Stimulated activated naive CD8-positive, alpha-beta T cell treated with anti-CD3 and anti-CD28 coated beads, Interleukin-15, amount 100 ng/mL, for 72 hours (primary cell): ENCODE measurements at places on chromosomes 12 and 14.

DNA sequence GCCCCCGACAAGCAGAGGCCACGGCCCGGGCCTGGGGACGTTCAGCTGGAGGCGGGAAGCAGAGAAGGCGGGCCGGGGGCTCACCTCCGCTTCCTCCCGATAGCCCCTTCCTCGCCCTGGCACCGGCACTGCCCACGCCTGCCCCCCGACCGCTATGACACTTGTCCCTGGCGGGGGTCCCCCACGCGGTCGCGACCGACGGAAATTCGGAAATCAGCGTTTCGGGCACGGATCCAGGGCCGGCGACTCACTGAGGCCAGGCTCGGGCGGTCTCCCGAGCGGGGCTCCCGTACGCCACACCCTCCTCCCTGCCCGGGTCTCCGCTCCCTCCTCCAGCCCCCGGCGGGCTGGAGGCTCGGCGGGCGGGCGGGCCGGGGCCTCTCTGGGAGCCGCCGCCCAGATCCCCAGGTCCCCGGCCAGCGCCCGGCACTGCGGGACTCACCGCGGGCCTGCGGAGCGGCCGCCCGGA is 581 bp downstream of the PITPNM2 start:
- DNase-seq: peak; percentile 54

DNA sequence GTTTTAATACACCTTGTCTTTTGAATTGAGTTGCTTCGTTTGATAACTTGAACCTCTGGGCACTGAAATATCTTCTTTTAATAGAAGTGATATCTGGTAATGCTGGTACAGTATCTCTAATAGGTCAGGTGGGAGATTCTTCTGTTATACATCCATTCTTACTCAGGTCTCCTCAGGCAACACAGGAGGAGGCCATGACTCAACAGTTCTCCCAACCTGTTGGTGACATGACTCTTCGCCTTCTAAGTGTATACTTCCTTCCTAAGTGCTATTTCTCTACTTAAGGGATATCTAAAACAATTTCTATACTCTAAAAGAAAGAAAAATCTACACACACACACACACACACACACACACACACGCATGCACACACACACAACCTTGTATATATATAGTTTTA is 509.1 kb downstream of the PCNX1 start:
- no peak for DNase-seq

DNA sequence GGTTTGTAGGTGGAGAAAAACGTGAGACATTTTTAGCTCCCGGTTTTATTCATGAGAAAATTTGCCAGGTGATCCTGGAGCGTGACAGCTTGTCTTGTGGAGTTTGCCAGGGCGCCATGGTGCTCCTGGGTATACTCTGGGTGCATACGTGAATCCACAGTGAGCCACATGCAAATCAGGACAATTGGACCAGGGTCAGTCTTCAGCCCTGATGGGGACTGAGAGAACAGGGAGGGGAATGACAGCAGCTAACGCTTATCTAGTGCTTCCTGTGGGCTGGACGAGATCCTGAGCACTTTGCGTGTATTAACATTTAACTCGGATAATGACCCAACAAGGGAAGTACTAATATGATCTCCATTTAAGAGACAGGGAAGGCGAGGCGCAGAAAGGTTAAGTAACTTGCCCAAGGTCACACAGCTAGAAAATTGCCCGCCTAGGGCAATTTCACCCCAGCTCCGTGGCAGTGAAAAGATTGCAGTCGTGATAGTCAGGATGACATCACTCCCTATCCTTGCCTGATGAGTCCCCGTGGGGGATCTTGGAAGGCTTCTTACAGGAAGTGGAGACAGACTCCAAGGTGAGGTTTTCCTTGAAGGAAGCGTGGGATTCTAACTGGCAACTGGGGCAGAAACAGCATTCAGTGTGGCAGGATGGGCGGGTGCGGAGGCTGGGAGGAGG is 118.4 kb upstream of the NCOR2 start:
- DNase-seq: no peak

- DNase-seq: no peak
These were observed 164.7 kb downstream of the SSPN start for GRCh38 chr12:26360062-26360461.

DNA sequence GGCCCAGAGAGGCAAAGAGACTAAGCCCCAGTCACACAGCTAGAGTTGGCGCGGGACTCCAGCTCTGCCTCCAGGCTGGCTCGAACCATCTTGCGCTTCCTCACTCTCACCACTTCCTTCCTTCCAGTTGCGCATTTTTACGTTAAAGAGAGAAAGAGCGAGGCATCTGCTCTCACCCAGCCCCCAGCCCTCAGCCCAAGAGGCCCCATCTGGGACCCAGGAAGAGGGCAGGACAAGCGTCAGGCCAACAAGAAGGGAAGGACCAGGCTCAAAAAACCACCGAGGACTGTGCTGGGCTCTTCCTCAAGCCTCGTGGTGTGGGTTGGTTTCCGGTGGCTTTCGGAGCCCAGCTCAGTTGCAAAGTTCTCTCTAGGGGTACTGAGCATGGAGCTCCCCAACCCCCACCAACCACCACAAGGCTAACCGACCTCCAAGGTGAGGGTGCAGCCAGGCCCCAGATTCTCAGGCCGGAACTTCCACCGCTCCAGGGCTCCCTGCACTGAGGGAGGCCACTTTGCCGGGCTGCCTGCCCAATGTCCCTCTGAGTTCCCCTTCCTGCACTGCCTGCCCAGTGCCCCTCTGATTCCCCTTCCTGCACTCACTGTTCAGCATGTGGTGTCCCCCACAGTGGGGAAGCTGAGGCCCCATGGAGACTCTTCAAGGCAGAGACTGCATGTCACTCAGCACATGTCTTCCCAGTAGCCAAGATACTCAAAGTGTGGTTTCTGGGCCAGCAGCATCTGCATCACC is 35.9 kb downstream of the TESC start:
- peak; percentile 74 for DNase-seq

- no peak for DNase-seq
These were observed 32.9 kb upstream of the SPTLC2 start for GRCh38 chr14:77649326-77649725.

DNA sequence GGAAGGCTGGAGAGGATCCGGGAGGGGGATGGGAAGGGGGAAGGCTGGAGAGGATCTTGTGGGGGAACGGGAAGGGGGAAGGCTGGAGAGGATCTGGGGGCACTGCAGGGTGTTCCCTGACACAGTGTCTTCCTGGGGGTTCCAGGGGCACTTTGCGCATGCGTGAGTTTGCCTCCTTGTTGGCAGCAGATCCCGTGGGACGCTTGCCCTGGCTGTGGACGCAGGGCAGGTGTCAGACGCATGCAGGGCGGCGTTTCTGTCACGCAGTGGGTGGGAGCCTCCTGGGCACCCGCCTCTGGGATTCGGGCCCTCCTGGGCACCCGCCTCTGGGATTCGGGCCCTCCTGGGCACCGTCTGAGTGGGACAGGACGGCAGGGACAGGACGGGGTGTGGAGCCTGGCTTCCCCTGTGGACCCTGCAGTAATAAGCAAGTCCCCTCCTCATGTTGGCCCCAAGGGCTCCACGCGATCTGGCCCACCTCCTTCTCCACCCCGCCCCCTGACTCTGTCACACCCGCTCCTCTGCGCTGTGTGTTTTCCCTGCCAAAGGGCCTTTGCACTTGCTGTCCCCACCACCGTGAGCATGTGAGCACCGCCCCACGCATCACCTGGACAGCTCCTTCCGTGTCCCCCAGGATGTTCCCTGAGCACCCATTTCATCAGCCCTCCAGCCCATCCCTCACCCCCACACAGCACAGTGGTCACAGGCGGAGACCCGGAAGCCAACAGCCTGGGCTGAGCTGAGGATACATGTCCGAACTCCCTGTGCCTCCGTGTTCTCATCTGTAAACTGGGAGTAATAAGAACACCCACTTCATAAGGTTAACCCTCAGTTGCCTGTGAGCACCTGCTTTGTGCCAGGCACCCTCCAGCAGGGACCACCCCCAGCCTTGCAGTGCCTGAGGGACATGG is 4.4 kb downstream of the MMP17 start:
- no peak for DNase-seq

- no peak for DNase-seq
These were observed 204.4 kb downstream of the TMX1 start for GRCh38 chr14:51444353-51445000.

DNA sequence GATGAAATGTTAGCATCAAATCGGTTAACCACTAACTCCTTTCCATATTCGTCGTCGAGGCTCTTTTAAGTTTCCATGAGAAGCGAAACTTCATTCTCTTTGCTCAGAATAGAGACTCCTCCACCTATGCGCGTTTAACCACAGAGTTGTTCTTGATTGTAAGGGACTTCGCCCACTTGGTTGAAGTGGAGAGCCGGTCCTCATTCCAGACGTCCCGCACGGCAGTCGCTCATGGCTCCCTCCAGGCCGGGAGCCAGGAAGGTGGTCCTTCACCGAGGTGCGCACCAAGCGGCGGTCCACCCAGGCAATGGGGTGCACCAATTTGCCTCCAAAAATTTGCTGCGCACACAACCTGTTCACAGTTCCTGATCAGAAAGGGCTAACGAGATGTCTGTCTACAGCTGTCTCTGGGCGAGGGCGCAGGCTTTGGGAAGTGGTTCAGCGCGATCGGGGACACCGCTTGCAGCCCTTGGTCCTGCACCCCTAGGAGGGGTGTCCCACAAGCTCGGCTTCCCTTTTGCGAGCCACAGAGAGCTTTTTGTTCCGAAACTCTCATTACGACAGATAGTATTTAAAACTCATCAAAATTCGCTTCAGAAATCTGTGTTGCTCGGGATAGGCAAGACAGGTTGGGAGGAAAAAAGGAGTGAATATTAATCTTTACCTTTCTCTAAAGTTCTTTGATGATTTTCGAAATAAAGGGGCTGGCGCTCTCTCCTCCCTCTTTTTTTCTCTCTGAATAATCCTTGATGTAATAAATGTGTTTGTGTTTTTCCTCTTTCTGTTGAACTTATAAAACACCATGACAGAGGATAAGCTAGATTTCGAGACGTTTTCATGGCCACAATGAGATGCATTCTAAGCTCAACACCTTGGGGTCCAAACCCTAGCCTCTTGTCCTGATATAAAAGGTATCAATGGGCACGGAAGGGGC is 6.4 kb upstream of the ALX1 start:
- DNase-seq: no peak

GRCh38 chr12:127292736-127293135 is 974.2 kb upstream of the TMEM132C start:
- no peak for DNase-seq

- no peak for DNase-seq
These were observed 209.9 kb upstream of the GARIN2 start for GRCh38 chr14:66979101-66979974.

DNA sequence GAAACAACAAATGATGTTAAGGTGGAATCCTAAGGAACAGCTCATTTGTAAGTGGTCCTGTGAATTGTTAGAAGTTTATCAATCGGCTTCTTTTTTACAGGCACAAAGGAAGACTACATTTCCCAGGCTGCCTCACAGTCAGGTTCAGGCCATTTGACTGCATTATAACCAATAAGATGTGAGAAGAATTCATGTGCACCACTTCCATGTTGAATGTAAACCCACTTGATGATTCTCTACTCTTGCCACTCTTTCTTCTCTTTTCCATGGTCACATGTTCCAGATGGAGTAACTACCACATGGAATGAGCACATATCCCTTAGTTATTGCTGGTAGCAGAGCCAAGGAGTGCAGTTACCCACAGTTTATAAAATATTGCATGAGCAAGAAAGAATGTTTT is 67.1 kb upstream of the GZMB start:
- DNase-seq: no peak

DNA sequence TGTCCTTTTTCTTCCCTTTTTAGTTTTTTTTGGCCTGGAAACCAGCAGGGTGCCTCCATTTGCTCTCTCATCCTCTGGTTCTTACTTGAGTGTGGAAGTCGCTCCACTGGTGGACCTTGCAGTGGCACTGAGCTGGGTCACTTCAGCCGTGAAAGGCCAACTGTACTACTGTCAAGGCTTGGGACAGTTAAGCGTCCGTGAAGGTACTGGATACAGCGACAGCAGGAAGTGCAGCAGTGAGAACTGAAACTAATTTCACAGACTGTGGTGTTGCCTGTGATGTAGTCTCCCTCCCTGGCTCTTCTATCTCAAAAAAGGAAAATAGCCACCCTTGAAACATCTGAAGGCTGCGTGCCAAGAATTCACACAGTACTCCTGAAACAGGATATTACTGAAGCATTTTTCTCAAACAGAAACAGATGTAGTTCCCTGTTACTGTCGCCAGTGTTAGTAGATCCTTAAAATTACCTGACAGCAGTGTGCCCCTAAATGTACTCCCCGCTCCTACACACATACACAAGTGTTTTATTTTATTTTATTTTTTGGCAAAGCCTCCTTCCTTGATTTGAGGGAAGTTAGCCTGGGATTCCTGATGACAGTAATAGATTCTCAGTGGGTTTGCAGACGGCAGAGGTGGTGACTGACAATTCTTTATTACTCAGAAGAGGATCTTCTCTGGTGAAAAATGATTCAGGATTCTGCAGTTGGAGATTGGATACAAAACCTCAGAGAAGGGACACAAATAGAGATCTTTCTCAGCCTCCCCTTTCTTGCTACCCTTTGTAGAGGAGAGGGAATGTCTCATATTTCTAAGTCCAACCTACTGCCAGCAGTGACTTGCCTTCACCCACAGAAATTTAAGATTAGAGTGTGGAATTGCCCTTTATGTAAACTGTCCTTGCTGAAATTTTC is 4.4 kb downstream of the SUSD6 start:
- peak; percentile 50 for DNase-seq

DNA sequence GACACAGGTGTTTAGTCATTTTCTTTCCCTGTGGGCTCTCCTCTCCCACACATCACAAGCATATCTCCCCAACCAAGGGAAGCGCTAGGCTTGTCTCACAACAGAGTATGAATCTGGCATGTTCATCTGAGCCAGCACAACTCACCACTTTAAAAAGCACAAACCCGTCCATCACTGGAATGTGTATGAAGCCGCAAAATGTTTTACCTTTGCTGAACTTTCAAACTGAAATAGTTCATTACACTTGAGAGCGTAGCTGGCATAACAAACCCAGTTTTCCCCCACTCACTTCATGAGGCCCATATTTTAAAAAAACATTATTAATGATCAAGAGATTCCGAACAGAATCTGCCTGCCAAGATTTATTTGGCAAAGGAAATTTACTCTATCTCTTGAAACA is 15.8 kb downstream of the NID2 start:
- DNase-seq: no peak

- peak; percentile 21 for DNase-seq
These were observed 753 bp upstream of the ATP5MC2 start for GRCh38 chr12:53676656-53677015.

GRCh38 chr14:38107216-38107631 is 100.5 kb upstream of the SSTR1 start:
- DNase-seq: peak; percentile 33

DNA sequence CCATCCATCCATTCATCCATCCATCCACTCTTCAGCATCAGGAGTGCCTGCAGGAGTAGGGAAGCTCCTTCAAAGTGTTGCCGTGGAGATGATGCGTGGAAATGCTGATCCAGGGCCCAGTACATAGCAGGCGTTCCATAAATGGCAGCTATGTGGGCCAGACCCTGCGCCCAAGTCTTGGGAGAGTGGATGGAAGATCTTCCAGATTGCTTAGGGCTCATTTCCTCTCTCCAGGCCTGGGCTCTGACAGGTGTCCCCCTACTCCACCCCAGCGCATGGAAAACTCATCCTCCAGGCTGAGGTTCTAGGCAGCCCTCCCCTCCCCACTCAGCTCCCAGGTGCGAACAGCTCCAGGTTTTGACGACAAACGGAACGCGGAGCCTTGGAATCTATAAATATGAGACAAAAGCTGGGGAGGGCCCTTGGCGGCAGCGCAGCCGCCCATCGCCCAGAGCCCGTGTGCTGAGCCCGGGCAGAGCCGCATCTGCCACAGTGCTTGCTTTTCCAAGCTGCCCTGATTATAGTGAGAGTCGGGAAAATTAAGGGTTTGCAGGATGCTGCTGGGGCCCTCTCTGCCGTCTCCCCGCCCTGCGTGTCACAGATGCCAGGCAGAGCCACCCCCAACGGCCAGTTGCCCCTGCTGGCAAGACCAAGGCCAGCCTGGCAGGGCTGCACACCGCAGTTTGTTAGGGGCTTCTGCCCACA is 1.6 kb downstream of the BEGAIN start:
- DNase-seq: no peak
